AG09309 (cell line): ENCODE measurements at places on chromosomes 1 and 21.

GRCh38 chr1:164712131-164713036 lies 153.4 kb downstream of the PBX1 start:
- no peak for DNase-seq

DNA sequence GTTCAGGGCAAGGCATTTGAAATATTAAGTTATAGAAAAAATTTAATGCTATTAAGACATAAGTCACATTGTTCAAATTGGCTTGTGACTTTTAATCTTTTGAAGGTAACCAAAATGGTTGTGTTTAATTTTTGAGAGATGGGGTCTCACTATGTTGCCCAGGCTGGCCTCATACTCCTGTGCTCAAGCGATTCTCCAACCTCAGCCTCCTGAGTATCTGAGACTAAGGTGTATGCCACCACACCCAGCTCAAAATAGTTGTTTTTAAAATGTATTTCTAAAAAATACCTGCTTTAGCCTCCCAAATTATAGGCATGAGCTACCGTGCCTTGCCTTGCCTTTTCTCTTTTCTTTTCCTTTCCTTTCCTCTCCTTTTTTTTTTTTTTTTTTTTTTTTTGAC lies 26.0 kb upstream of the CHAF1B start:
- DNase-seq = no peak

GRCh38 chr1:20612221-20612746 lies 21.0 kb upstream of the PINK1 start:
- DNase-seq = no peak

GRCh38 chr1:22153660-22154437 lies 11.0 kb upstream of the WNT4 start:
- no peak for DNase-seq

DNA sequence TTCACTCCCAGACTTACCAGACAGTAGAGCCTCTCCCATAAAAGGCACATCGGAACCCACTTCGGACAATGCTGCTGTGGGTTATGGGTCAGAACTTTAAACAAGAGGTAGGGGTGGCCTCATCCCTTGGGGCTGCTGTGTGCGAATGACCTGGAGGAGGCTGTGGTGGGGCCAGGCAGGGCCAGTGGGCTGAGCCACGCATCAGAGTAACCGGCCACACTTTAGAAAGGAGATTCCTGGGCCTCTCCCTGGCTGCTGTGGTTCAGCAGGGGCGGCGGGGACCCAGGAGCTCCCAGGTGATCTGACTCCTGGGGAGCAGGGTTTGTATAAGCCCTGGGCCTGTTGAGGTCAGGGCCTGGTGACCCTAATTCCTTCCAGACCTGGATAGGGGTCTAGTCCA lies 110.2 kb upstream of the C1orf174 start:
- no peak for DNase-seq

DNA sequence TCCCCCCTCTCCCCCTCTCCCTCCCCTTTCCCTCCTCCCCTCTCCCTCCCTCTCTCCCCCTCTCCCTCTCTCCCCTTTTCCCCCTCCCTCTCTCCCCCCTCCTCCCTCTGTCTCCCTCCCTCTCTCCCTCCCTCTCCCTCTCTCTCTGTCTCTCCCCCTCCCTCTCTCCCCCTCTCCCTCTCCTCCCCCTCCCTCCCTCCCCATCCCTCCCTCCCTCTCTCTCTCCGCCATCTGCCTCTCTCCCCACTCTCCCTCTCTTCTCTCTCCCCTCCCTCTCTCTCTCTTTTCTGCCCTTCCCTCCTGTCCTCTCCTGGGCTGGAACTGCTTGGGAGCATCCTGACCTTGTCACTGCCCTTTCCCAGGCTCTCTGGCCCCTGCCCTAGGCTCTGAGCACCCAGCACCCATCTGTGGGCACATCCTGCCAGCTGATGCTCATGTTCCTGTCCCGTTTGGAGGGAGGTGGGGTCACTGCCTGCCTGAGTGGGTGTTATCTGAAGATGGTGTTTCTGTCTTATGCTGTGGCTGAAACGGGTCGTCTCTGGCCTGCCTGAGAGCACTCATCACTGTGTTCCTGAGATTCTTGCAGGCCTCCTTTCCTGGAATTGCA lies 10.8 kb downstream of the FTCD start:
- DNase-seq = no peak

- no peak for DNase-seq
These were observed 315.5 kb upstream of the DEPDC1 start for GRCh38 chr1:68812333-68812732.

DNA sequence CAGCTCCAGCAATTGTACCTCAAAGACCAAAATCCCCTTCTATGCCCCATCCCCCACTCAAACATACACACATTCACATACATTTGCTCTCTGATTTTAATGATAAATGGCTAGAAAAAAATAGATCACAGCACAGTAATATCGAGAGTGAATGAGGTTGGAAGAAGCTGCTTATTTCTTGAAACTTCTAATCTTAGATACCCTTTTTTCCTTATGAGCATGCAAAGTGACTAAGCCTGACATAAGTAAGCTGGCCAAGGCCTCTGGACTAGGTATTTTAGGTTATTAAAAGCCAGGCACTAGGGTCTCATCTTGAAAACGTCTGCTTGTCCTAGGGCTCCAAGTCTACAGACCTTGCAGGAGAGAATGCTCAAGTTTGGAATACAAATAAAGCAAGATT lies 133.6 kb downstream of the TGFBR3 start:
- no peak for DNase-seq

- no peak for DNase-seq
These were observed 4.9 kb upstream of the POFUT2 start for GRCh38 chr21:45292399-45293219.

DNA sequence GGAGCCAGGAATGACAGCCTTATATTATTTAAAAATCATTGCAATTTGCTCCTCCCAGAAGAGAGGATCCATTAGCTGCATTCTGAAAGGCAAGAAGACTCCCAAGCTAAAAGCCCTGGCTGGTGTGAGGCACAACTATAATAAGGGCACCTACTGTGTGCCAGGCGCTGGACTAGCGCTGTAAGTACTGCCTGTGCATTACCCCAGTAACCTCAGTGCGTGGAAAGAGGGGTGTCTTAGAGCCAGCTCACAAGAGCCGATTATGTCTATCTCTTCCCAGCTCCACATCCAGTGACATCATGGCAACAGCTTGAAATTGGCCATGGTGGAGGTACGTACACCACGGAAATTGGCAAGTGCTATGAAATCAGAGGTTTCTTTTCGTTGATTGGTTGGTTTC lies 141.7 kb upstream of the IRF2BP2 start:
- DNase-seq = no peak

- DNase-seq = no peak
These were observed 203.3 kb downstream of the LMX1A start for GRCh38 chr1:165153182-165153581.

DNA sequence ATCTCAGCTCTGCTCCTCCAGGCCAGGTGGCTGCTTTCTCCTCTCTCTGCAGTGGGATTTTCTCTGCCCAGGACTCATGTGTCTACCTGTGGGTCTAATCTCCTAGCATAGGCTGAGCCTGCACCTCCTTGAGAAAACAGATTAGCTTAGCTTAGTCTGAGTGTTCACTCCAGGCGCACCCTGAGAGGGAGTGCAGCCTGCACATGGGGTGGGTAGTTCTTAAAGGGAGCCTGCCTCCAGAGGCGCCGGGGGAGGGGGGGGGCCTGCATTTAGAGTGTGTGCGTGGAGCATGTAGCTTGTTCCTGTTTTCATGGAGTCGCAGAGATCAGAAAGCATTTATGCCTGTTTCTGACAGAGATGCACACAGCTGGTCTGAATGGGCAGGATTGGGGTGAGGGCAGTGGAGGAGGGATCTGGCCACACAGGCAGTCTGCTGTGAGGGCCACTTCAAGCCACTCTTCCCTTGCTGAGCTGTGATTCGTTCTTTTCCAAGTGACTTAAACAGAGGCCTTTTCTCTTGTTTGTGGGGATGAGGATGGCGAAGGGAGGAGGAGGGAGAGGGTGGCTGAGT lies 45.2 kb downstream of the GALNT2 start:
- no peak for DNase-seq

DNA sequence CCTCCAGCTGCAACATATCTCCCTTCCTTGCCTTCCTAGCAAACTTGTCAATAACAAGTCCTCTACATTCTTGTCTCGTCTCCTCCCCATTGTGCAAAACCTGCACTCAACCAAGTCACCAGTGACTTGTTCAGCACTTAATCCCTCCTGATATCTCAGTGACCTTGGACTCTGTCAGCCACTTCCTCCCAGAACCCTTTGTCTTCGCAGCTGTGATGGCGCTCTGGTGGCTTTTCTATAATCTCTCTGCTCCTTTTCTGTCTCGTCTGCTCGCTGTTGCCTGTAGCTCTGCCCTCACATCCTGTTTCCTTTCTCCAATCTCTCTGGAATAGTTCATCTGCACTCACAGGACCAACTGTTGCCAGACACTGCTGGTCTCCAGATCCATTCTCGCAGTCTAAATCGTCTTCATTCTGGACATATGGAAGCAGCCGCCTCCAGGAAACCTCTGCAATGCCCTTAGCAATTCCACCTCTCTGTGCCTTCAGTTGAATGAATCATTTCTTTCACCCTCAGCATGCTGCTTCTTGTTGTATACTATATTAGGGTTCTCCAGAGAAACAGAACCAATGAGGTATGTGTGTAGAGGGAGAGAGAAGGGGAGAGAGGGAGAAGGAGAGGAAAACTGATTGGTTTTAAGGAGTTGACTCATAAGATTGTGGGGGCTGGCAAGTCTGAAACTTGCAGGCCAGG lies 17.4 kb upstream of the IFNAR2 start:
- no peak for DNase-seq

GRCh38 chr1:69852151-69852550 lies 284.4 kb downstream of the LRRC7 start:
- DNase-seq = no peak

GRCh38 chr1:9041116-9041779 lies 15.0 kb upstream of the SLC2A7 start:
- no peak for DNase-seq

GRCh38 chr1:14507262-14507661 lies 91.2 kb upstream of the KAZN start:
- DNase-seq = no peak

GRCh38 chr1:24987875-24988557 lies 57.9 kb upstream of the RUNX3 start:
- no peak for DNase-seq

DNA sequence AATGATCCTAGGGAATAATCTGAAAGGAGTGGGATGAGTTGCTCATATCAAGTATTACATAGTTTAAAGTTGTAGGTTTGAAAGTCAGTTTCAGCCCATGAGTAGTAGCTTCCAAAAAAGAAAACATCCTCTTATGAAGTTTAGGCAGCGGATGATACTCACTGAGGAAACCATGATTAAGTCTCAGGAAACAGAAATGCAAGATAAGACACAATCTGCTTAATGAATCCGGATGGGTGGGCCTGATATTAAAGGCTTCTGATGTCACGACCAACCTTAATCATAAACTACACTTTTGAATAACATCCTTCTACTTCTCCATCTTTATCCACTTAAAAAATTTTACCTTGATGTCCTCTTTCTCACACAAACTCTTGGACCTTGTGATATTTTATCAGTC lies 61.8 kb downstream of the S1PR1 start:
- no peak for DNase-seq

- DNase-seq = no peak
These were observed 99.4 kb upstream of the TLR5 start for GRCh38 chr1:223242382-223242955.

GRCh38 chr1:41890825-41891198 lies 27.9 kb downstream of the HIVEP3 start:
- DNase-seq = no peak

GRCh38 chr1:212669102-212669501 lies 30.5 kb downstream of the BATF3 start:
- no peak for DNase-seq

GRCh38 chr1:111833334-111833733 lies 77.6 kb downstream of the DDX20 start:
- no peak for DNase-seq
